ENCODE measurements at places on chromosomes 2 and 18. TPM values are rescaled to one million over a fixed set of nuclear protein-coding genes. Genes with fewer than 3 reads are reported as not detected.

The BAZ2B gene
- 87.7 TPM for polyA plus RNA-seq

The TM4SF20 gene
- polyA plus RNA-seq, result 0.06 TPM

DNA sequence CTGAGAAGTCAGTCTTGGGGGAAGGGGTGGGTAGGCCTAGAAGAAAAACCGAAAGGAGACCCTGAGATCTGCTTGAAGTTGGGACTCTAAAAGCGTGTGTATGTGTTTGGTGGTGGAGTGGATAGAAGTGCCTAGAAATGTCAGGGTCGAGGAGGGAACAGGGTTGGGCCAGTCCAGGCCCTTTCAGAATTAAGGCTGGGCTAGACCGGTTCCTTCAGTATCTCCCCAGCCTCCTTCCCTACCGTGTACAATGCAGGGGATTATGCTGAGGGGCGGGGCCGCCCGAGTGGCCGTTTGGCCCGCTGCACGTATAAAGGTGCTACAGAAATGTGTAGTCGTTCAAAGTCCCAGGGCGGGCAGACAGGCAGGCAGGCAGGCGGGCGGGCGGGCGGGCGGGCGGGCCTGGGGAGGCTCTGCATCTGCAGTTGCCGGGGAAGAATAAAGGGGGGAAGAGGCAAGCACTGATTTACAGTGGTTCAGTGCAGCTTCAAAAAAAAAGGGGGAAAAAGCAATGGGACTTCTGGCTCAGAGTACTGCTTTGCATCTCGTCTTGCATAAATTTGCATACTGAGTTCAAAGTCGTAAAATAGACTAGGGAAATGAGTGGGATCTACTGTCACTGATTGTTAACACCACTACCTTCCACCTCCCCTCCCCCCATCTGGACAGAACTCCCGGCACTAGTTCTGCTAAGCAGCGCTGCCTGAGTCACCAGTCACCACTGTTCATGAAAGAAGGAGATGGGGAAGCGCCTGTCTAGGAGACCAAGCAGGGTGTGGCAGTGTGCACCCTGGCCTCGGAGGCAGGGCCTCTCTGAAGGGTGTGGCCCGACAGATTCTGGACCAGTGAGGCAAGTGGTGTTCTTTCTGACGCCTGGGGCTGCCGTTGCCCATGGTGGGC lies 3.6 kb downstream of the IGFBP2 start:
- DNase-seq, result no peak

The GALNT3 gene
- polyA plus RNA-seq, result 17.0 TPM

DNA sequence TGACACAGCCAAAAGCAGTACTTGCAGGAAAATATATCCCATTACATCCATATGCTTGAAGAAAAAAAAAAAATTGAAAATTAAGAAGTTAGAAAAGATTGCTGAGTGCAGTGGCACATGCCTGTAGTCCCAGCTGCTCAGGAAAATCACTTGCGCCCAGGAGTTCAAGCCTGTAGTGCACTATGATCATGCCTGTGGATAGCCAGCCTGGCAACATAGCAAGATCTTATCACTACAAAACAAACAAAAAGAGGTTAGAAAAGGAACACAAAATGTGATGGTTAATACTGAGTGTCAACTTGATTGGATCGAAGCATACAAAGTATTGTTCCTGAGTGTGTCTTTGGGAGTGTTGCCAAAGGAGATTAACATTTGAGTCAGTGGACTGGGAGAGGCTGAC lies 361.9 kb downstream of the NYAP2 start:
- no peak for DNase-seq

DNA sequence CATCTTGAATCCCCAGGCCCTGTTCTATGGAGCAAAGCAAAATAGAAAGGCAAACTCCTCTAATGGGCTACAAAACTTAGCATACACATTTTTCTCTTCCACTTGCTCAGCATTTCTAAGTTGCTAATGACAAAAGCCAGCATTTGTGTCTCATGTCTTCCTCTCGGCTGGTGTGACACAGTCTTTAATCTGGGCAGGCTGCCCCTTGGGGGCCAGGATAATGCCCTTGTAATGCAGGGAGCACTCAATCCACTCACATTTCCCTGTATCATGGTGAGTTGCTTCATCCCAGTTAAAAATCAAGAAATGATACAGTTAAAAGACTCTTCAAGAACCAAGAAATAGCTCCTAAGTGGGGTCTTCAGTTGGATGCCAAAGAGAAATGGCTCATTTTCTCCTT lies 109.1 kb upstream of the FBXO11 start:
- no peak for DNase-seq

GRCh38 chr2:223096235-223096970 lies 44.4 kb downstream of the KCNE4 start:
- DNase-seq, result no peak

- no peak for DNase-seq
Measured at GRCh38 chr2:232320443-232320803, 58.1 kb upstream of the ALPP start.

DNA sequence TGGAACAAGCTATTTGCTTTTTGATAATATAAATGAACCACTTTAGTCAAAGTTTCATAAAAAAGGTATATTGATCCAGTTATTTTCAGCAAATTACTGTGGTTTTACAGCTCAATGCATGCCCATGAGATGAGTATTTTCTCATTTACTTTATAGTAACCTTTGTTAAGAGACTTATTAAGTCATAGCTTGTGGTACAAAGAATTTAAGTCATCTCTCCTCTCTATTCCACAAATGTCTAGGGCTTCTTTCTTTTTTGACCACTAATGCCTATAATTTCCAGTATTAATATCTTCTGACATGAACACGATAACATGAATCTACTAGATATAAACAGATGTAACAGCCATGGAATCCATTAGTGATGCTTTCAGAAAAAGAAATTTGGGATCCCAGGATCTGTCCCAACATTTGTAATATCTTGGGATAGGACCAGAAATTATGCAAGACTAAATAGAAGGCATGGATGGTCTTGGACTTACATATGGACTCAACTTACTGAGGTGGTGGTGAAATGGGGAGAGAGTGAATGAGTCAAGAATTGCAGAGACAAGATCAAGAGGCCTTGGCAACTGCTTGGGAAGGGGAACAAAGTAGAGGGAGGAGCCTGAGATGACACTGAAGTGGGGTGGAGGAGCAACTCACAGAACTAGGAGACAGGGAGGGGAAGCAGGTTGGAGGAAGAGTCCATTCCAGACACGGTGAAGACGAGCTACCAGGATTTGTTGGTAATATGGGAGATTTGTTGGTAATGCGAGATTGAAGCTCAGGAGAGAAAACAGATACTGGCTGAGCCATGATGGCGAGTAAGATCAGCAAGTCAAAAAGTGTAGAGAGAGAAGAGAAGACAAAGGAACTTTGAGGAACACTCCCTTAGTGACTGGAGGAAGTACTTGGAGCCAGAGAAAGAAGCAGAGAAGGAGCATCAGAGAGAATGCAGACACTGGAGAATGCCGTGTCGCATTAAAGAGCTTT lies 42.4 kb upstream of the KDM3A start:
- DNase-seq, result no peak

- no peak for DNase-seq
Measured at GRCh38 chr2:216355711-216356110, 16.6 kb downstream of the MARCHF4 start.

- no peak for DNase-seq
Measured at GRCh38 chr2:217622205-217623060, 380.4 kb downstream of the TNS1 start.

All from left renal cortex interstitium (tissue), 4 donors.